ENCODE measurements at places on chromosomes 12 and 14.

DNA sequence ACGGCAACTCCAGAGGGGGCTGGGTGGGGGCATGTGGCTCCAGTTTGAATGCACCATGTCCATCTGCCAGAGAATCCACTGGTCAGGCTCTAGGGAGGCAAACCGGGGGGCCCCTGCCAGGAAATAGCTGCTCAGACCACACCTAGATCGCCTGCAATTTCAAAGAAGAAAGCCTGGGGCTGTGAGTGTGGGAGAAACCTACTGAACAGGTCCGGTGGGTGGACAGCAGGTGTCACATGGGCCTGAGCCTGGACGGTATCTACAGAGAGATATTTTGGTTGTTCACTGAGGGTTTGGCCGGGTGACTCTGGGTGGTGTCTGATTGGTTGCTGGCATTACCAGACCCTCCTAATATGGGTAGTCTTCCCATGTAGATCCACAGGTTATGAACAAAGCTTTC, 32.0 kb downstream of the DAO start:
- DNase-seq = no peak

GRCh38 chr12:117109943-117110635, 10.9 kb upstream of the TESC start:
- DNase-seq = no peak

DNA sequence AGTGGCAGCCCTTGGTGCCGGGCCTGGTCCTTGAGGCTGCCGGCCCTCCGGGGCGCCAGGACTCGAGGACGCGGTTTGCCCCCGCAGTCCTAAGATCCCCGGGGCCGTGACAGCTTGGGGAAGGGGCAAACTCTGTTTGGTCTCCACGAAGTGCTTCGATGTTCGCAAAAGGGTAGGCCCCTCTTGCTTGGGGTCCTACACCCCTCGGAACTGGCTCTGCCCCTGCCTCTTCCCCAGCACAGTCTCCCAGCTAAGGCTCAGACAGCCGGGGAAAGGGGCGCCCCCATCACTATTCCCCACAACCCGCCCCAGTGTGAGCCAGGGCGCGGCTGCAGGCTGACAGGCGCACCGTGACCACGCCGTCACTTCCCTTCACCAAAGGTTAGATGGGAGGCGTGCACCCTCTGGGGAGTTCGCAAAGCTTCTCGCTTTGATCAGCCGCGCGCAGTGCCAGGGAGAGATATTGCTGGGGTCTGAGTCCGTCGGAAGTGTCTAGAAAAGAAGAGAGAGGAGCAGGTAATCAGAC, 7.2 kb upstream of the OTX2 start:
- no peak for DNase-seq

GRCh38 chr14:88798156-88798555, 5.4 kb upstream of the EML5 start:
- no peak for DNase-seq

GRCh38 chr12:588024-588322, 75.3 kb downstream of the NINJ2 start:
- DNase-seq = no peak

GRCh38 chr14:50603565-50603964, 43.6 kb downstream of the ATL1 start:
- peak; percentile 20 for DNase-seq

All from brain microvascular endothelial cell (primary cell).